ENCODE measurements at places on chromosomes 1 and 21.

DNA sequence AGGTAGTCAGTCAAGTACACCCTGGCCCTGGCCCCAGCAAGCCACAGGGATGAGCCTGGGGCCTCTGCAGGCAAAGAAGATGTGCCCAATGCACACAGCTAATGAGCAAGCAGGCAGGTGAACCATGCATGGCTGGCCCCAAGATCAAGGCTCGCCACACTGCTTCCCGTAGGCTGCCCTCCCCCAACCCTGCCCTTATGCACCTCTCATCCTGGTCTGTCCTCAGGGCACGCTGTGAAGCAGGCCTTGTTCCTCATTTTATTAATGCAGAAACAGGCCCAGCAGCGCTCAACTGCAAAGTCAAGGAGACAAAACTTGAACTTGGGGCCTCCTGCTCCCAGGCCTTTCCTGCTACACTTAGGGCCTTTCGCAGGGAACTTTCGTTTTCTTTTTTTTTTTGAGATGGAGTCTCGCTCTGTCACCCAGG is 35.6 kb upstream of the ID3 start:
- DNase-seq: no peak

GRCh38 chr1:19254416-19254815 is 2.8 kb downstream of the MRTO4 start:
- DNase-seq: no peak

- DNase-seq: no peak
Measured at GRCh38 chr1:195962051-195962450, 646.2 kb downstream of the KCNT2 start.

GRCh38 chr1:9860887-9861286 is 37.1 kb upstream of the CLSTN1 start:
- DNase-seq: no peak

DNA sequence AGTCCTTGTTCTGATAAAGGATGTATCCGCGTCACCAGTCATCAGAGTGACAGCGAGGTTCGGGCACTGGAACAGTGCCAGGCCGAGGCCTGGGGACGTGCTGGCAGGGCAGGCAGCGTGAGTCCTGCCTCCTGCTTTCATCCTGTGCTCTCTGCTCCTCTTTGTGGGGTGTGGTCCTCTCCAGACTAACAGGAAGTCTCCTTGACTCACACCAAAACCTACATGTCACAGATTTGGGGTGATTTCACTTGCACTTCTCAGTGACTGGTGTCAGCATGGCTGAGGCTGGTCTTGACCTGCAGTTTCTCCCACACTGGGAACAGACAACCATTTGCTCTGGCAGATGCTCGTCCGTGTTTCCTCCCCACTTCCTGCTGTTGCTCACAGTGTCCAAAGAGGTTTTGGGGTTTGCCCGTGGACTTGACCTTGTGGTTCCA is 8.8 kb upstream of the NLRP3 start:
- peak; percentile 59 for DNase-seq

DNA sequence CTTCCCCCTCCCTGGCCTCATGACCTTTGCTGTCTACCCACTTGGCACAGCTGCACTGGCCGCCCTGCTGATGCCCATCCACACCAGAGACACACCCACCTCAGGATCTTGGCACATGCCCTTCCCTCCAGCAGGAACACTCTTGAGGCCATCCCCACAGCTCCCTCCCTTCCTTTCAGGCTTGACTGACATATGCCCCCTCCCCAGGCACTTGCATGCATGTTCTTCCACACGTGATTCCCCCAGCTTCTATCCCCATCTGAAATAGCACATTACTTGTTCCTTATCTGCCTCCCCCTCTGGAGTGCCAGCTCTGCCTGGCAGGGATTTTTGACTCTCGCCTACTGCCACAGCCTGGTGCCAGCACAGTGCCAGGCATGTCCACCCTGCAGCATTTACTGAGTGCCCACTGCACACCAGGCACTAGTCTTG is 98.5 kb upstream of the SLC25A33 start:
- no peak for DNase-seq

- no peak for DNase-seq
Measured at GRCh38 chr1:109948285-109948630, 36.3 kb upstream of the AHCYL1 start.

GRCh38 chr1:46315669-46316403 is 12.3 kb downstream of the UQCRH start:
- DNase-seq: no peak

DNA sequence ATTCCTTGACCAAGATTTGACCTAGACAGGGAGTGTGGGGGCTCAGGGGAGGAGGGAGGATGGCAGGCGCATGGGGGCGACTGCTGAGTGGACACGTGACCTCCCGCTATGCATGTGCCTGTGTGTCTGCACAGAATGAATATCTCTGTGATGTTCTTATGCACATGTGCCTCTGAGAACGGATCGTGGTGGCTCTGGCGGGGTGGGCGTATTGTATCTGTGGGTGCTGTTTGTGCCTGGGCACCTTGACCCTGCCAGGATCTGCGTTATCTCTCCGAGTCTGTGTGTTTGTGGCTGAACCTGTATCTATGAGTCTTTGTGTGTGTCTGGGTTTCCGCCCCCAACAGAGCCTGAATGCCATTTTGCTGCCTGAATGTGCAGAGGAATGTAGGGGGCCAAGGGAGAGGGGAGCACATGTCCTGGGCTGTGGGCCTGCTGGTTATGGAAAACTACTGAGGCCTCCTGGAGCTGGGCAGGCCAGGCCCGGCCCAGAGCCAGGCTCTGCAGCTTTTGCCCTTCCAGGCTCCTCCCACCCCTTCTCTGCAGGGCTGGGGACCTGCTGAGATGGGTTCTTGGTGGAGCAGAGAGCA is 102.5 kb downstream of the EBNA1BP2 start:
- DNase-seq: no peak

Measured in stimulated activated CD4-positive, alpha-beta T cell treated with anti-CD3 and anti-CD28 coated beads, Interleukin-2, amount 100 ng/mL, for 24 hours (primary cell).